SHP77 (cell line): ENCODE measurements at places on chromosomes 6 and 20.

DNA sequence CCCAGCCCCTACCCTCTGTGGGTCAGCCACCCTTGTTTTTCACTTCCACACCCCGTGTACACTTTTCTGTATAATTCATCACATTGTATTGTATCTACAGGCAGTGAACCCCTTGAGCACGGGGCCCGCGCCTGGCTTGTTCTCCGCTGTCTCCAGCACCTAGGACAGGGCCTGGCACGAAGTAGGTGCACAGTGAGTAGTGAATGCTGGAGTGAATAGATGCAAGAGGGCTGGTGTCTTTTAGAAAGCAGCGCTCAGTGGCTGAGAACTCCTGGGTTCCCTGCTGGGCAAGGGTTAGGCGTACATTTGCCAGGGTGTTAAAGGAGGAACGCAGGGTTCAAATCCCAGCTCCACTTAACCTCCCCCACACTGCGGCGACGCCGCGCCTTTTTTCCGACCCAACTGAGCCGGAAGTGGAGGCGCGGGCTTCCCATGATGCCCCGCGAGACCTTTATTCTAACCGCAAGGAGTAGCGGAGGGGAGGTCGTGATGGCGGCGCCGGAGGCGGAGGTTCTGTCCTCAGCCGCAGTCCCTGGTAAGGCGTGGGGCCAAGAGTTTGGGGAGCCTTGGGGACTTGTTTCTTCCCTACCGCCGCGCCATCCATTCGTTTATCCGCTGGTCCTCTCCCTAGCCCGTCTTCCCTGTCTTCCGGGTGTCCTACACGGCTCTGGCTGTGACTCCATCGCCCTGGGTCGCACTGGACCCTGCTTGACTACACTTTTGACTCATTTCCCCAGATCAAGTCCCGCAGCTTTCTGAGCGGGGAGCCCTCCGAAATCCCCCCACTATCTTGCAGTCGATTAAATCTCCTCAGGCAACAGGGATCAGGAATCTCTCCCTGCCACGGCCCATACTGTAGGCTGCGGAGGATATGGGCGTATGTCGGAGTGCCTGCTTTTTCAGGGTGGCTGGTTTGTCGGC lies at the start of gene MAD2L1BP:
Gene MAD2L1BP (plus strand): TSS at position 454 of the 921 bp plus-strand sequence. CDS start 36 bp downstream, at position 490.
- peak; percentile 85 for DNase-seq

DNA sequence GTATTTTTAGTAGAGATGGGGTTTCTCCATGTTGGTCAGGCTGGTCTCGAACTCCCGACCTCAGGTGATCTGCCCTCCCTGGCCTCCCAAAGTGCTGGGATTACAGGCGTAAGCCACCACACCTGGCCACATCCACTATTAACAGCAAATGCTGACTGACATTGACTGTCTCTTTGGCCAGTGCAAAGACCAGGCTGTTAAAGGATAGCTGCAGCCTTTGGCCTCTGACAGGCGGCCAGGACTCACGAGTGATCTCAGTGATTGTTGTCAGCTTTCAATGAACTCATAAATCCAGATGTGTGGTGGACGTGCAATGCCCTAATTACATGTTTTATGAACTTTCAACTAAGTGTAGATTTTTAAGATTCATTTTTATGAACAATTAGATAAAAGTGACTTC lies 174.4 kb upstream of the EXOC2 start:
- DNase-seq = no peak

DNA sequence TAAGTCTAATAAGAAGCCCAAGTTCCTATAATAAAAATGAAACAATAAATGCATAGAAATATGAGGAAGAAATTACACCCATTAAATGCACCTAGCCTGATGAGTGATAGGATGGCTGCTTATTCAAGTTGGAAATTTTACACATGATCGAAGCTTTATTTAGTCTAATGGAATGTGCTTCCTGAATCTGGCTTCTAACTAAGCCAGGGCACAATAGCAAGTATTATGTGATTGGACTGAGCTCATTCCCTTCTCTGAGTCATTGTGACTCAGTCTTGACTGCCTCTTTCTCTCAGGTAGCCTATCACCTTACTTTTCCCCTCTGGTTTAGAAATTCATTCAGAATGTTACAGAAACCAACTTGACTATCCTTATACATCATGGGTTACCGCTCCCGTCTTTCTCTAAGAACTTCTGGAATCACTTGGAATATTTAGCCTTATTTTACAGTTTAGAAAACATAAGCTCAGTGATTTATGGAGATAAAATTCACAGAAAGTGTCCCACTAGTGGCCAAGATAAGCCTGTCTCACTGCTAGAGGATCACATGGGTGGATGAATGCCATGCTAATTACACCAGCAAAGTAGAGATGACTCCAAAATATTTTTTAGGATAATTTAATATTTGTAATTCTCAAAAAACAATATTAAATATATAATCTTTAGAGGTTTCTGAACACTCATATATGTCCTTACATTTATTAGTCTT lies 505.3 kb upstream of the JAG1 start:
- no peak for DNase-seq

DNA sequence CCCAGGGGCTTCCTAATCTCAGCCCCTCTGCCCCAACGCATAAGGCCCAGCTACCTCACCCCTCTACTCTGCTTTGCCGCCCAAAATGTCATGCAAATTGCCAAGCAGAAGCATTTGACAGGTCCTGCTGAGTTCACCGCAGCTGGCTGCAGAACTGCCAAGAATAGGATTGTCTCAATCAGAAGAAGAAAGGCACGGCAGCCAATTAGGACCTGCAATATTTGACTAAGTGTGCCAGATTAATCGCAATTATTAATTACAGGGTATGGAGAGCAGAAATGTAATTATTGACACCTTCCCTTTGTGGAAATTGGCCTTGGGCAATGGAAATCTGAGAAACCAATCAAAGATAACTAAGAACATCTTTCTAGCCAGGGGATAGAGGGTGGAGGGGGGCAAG lies 318.6 kb downstream of the LRFN2 start:
- no peak for DNase-seq

DNA sequence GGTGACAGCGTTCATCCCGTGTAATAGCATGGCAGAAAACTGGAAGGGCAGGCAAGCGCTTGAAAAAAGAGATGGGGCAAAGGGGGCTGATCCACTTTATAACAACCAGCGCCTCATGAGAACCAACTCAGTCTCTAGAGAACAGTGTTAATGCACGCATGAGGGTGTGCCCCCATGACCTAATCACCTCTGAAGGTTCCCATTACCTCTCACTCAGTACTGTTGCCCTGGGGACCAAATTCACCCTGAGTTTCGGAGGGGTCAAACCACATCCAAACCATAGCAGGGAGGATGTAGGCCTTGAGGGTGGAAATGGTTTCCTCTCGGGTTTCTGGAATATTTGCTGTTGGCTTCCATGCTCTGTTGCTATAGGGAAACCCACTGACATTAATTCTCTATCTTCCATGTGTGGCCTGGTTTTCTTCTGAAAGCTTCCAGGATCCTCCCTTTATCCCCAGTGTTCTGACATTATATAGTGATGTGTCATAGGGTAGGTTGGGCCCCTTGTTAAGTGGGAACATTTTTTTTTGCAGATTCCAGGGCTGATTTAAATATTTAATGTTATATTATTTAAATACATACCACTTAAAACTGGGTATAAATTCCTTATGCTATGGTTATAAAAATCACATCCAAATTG lies 65.2 kb downstream of the PPP1R14C start:
- no peak for DNase-seq

DNA sequence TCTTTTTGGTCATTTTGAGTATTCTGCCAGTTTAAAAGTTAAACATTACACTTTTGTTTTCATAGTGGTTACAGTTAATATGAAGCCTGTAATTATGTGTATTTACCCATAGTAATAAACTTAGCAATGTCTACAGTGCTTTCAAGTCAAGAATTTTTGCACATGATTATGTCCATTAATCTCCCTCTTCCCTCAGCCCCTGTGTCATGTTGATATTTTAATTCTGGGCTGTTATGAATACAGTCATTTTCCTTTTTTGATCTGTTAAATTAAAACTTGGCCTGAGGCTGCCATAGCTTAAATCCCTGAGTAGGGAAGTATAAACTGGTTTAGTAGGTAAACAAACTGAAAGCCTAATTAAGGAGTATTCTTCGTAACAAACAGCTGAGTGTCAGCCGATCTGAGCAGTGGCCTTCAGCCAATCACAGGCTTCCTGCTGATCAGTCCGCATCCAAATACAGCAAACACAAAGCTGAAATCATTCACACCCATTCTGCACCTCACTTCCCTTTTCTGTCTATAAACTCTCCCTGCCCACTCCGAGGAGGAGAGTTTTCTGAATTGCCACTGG lies 9.5 kb upstream of the SFT2D1 start:
- DNase-seq = peak; percentile 3

- no peak for DNase-seq
Measured at GRCh38 chr6:122501475-122501874, 29.9 kb upstream of the SERINC1 start.

GRCh38 chr6:31663961-31664789 lies 622 bp downstream of the GPANK1 start:
- no peak for DNase-seq

DNA sequence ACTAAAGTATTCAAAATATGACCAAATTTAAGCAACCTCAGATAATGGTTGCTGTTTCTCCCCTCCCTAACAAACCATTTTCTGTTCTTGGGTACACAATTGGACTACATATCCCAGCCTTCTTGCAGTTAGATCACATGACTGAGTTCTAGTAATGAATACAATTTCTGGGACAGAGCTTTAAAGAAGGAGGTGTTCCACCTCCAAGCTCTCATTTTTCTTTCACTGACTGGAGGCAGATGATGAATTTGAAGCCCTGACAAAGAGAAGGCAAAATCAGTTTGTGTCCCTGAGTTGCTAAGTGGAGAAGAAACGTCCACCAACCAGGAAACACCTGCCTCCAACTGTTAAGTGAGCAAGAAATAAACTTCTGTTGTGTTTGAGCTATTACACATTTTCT lies 117.2 kb downstream of the LCA5 start:
- peak; percentile 31 for DNase-seq

GRCh38 chr6:92023410-92023966 lies 1395.9 kb downstream of the EPHA7 start:
- DNase-seq = peak; percentile 81

DNA sequence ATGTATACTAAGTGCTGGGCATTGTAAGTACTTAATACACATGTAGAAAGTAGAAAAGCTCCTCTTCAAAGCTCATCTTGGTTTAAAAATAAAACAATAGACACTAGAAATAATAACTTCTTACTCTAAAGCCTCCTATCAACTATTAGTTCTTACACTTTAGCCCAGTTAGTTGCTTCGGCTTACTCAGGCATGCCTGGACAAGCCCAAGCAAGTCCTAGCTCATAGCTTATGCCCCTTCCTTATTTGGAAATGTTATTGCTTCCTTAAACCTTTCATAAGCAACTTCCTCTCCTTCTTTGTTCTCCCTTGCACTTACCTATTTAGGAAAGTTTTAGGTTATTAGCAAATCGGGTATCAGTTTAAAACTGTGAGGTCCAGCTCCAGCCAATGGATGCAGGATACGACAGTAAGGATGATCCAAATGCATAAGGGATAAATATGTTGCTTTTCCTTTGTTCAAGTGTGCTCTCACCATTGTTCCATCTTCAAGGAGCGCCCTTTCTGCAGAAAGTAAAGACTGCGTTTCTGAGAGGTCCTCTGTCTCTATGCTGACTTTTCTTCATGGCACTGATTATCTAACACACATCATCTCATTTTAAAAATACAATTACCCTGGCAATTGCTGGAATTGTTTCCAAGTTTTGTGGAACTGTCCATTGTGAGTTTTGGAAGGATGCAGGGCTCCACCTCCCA lies 12.3 kb downstream of the TMEM30A start:
- DNase-seq = no peak

DNA sequence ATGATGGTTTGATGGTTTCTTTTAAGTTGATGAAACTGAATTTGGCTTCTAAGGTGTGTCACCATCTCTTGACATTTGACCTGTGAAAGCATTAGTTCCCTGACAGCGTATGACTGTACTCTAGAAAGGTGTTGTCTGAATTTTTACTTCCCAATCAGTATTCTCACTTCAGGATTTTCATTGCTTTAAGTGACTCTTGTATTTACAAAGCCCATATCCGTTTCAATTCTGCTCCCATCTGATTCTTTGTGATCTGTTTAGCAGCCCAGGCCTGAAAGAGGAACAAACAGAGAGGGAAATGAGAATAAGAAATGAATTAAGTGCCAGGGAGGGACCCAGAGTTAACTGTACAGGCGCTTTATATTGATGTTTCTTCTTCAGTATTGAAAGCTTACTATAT lies 73.7 kb downstream of the FARS2 start:
- no peak for DNase-seq

- peak; percentile 3 for DNase-seq
Measured at GRCh38 chr6:143620447-143620846, 57.3 kb upstream of the PHACTR2 start.

GRCh38 chr20:59182401-59183044 lies 18.9 kb downstream of the ZNF831 start:
- no peak for DNase-seq

DNA sequence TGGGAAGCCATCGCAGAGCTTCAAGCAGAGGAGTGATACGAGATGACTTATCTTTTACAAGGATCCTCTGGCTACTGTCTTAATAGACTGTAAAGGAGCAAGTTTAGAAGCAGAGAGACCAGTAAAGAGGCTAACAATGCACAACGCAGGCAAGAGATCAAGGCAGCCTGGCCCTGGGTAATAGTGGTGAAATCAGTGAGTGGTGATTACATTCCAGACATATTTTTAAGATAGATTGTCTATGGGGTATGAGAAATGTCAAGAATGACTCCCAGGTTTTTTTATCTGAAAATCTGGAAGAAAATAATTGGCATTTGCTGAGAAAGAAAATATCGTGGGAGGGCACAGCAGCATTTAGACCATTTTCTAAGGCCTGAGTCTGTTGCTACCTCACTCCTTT lies 213.6 kb upstream of the HTR1E start:
- no peak for DNase-seq

- DNase-seq = no peak
Measured at GRCh38 chr6:105746130-105746505, 340.0 kb upstream of the PRDM1 start.

DNA sequence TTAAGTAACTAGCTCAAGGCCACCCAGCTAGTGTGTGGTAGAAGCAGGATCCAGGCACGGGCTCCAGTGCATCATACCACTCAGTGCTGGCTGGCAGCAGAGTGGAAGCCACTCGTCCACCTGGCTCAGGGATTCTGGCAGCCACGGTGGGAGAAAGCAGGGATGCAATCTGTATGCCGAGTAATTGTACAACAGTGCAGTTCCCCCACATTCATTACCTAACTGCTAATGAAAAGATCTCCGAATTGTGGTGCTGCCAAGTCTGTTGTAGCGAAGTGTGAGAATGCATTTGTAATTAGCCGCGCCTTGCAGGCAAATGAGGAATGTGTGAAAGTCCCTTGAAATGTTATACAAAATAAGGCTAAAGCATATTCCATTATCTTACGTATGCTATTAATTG lies 29.0 kb downstream of the KCNG1 start:
- no peak for DNase-seq

DNA sequence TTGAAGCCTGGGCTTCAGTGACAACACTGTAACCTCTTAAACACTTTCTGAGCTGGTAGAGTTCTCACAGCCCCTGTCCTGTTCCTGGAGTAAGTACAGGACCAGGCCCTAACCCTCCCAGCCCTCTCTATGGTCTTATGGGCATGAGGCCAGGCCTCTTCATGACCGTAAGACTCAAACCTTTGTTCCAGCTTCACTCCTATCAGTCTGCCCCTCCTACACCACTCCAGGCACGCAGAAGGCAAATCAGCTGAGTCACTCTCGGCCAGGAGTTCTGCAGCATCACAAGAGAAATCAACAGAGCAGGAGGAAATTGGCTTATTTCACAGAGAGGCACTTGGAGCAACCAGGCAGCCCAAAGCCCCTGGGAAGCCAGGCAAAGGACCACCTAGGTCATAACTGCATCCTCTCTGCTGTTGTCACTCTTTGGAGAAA lies 25.3 kb upstream of the CHD6 start:
- peak; percentile 91 for DNase-seq
